ENCODE measurements at places on chromosomes 5 and 9. TPM values are rescaled to one million over a fixed set of nuclear protein-coding genes. Genes with fewer than 3 reads are reported as not detected.

UNC5A gene
- total RNA-seq: not detected

NR2F1 gene
- 64.9 TPM for total RNA-seq

MELK gene
- 1.2 TPM for total RNA-seq

NADK2 gene
- 20.1 TPM for total RNA-seq

C5orf52 gene
- total RNA-seq: not detected

ABITRAM gene
- total RNA-seq: 8.7 TPM

PLPP7 gene
- total RNA-seq: 24.6 TPM

MCCC2 gene
- 46.9 TPM for total RNA-seq

- no peaks in the 10 kb centered on the region for H3K4me1 ChIP-seq
- no peak overlapping the region for H3K27ac ChIP-seq
- H3K27me3 ChIP-seq: no peaks in the 10 kb centered on the region
These were observed 342.4 kb downstream of the FGF10 start for GRCh38 chr5:44046619-44047364.

DNA sequence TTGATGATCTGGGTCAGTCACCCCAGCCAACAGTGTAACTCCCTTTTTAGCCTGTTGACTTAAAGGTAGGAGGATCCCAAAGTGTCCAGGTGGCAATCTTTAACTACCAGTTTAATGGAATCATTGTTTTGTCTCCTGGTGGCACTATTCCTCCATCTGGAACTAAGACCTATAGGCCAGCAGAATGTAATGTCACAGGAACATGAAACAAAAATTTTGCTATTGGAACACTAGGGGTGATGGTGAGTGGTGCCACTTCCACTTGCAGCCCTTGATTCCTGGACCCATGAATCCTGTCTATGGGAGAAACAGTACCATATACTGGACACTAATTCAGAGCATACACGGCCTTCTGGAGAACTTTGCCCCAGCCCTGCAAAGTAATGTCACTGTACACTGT, 219.5 kb upstream of the RASA1 start:
- no peak for DNase-seq
- no peaks in the 10 kb centered on the region for H3K4me1 ChIP-seq
- H3K36me3 ChIP-seq: no peaks in the 10 kb centered on the region
- H3K27ac ChIP-seq: no peak overlapping the region
- H3K4me3 ChIP-seq: no peak overlapping the region
- no peaks in the 10 kb centered on the region for H3K27me3 ChIP-seq

GRCh38 chr5:98570010-98570409, 203.5 kb upstream of the RGMB start:
- H3K36me3 ChIP-seq: no peaks in the 10 kb centered on the region
- no peak overlapping the region for H3K4me3 ChIP-seq
- DNase-seq: no peak
- no peaks in the 10 kb centered on the region for H3K4me1 ChIP-seq
- H3K27ac ChIP-seq: no peak overlapping the region
- no peaks in the 10 kb centered on the region for H3K27me3 ChIP-seq

DNA sequence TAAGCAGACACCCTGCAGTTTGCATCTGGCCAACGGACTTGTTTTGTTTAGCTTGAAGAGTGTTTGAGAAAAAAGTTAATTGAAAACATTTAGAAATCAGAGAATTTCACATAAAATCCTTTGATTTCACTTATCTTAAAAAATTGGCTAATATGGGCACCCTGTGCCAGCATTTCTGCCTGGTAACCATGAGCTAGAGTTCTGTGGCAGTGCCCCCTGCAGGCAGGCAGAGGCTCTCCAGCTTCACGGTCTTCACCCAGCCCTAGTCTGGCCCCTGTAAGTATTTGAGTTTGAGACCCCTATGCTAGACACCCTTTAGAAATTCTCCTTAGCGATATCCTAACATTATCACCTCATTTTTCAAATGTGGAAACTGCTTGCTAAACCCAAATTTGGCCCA, 18.8 kb upstream of the FANCC start:
- no peaks in the 10 kb centered on the region for H3K36me3 ChIP-seq
- no peaks in the 10 kb centered on the region for H3K27me3 ChIP-seq
- H3K4me1 ChIP-seq: peaks cover 4% of the 10 kb centered on the region

DNA sequence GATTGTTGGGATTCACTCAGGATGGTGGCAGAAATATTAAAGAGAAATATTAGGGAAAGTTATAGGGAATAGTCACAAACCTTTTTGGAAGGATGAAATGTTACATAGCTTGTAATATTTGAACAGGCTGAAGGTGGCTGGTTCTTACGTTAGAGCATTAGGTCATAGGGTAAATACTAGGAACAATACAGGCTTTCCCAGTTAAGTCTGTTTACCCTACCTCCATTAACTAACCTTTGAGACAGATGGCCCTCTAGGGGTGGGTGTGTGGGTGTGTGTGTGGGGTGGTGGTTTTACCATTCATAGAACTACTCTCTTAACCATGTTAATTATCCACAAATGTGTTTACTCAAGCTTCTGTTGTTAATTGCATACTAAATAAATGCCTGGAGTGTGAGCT, 94.3 kb upstream of the STK32A start:
- no peaks in the 10 kb centered on the region for H3K4me1 ChIP-seq
- H3K27me3 ChIP-seq: no peaks in the 10 kb centered on the region
- no peak for DNase-seq
- no peak overlapping the region for H3K4me3 ChIP-seq

GRCh38 chr9:96133321-96134021, 168.5 kb downstream of the HSD17B3 start:
- H3K27ac ChIP-seq: no peak overlapping the region
- H3K27me3 ChIP-seq: no peaks in the 10 kb centered on the region
- peaks cover 34% of the 10 kb centered on the region for H3K4me1 ChIP-seq
- DNase-seq: no peak
- H3K4me3 ChIP-seq: no peak overlapping the region

Measured in tibial nerve (tissue), 4 donors.